Posterior cingulate gyrus (tissue), 11 donors: ENCODE measurements at places on chromosomes 5 and 9.
A peak's percentile ranks its signal among the peaks of the same experiment; 100 is the strongest.

GRCh38 chr9:92004045-92004392 lies 54.0 kb upstream of the ROR2 start:
- no peak for DNase-seq

DNA sequence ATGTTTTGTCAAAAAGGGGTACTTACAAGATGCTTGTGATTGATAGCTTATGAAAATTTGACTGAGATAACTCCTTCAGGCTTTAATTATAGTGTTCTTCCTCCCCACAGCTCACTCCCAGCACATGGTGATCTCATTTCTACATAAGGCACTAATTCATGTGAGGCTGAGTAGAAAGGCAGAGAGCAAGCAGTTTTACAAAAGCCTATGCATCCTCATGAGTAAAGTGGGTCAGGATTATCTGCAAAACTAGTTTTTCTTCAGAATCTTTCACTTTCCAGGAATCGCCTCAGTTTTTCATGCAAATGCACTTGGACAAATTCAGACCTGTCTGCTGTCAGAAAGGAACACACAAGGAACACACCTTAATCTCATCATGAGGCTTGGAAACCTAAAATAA lies 92.1 kb upstream of the FBN2 start:
- no peak for DNase-seq

DNA sequence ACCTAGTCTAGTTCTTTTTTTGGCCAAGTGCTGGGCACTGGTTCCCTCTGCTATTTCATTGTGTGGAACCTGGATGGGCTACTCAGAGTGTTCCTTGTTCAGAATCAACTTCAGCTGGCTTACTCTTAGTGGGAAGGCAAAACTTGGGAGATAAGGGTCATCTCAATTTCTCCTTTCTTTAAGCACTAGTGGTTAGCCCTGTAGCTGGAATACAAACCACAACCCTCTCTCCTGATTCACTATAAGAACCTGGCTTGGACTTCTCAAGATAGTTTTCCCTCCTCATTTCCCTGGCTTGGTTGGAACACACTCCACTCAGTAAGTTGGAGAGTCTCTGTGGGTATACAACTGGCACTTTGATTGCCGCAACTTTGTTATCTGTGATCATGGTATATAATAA lies 35.1 kb downstream of the GRIA1 start:
- no peak for DNase-seq

GRCh38 chr9:82031538-82032280 lies 43.1 kb downstream of the SPATA31D1 start:
- DNase-seq = peak; percentile 28

DNA sequence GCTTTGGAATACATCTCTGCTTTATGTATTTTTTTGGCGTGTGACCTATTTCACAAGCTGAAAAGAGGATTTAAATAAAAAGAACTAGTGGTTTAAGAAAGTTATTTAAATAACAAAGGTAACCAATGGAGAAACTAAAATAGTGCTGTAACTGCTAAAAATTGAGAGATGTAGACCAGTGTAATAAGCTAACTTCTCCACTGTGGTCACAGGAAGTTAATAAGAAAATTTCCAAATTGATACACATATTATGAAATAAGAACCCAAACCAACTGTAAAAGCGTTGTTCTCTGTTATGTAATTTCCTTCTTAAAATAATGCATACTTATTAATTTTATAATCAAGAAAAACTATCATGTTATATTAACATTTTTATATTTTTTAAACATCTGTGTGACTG lies 29.1 kb upstream of the ZFAND5 start:
- DNase-seq = no peak

- peak; percentile 95 for DNase-seq
Observed at GRCh38 chr9:83304686-83305085, 233.5 kb downstream of the FRMD3 start.

GRCh38 chr5:151094030-151094851 lies 13.4 kb upstream of the TNIP1 start:
- no peak for DNase-seq

- DNase-seq = peak; percentile 41
Observed at GRCh38 chr5:851076-851475, 290 bp upstream of the ZDHHC11 start.

DNA sequence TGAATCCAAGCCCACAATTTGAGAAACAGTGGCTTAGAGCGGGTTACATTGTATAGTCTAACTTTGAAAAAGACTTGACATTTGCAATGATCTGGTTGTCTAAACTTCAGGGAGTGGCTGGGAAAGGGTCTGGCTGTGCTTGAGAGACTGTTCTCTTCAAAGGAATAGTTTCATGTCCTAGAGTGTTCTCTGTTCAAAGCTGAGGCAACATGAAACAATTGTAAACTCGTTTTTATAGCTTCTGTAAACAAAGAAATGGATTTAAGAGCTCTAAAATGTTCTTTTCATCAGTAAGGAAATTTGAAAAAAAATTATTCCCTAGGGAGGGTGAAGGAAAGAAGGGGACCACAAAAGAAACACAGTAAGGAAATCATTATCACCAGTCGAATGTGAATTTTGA lies 41.6 kb downstream of the FOCAD start:
- DNase-seq = no peak

DNA sequence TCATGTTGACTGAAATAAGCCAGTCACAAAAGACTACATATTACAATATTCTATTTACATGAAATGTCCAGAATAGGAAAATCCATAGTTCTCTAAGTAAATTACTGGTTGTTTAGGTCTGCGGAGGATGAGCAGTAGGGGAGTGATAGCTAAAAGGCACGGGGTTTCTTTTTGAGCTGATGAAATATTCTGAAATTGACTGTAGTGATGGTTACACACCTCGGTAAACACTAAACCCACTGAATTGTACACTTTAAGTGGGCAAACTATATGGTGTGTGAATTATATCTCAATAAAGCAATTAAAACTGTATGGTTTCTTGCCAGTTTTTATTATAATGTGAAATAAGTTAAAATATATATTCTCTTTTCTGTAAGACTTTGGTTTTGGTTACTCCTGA lies 77.7 kb upstream of the TMED7 start:
- DNase-seq = no peak

- DNase-seq = no peak
Observed at GRCh38 chr5:62960781-62961180, 382.2 kb downstream of the LRRC70 start.

- DNase-seq = no peak
Observed at GRCh38 chr5:157941616-157942015, 82.7 kb upstream of the CLINT1 start.

GRCh38 chr5:116410336-116410890 lies 164.2 kb downstream of the SEMA6A start:
- DNase-seq = no peak

GRCh38 chr5:10674582-10674981 lies 86.5 kb downstream of the DAP start:
- no peak for DNase-seq

GRCh38 chr5:87579678-87580077 lies 166.9 kb upstream of the CCNH start:
- no peak for DNase-seq

GRCh38 chr9:117046666-117047327 lies 359.7 kb downstream of the TRIM32 start:
- no peak for DNase-seq

DNA sequence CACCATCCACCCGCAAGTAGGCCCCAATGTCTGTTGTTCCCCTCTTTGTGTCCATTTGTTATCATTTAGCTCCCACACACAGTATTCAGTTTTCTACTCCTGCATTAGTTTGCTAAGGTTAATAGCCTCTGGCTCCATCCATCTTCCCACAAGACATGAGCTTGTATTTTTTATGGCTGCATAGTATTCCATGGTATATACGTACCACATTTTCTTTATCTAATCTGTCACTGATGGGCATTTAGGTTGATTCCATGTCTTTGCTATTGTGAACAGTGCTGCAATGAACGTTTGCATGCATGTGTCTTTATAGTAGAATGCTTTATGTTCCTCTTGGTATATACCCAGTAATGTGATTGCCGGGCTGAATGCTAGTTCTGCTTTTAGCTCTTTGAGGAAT lies 150.4 kb downstream of the DCP2 start:
- DNase-seq = no peak

GRCh38 chr5:150746-151145 lies 40.5 kb upstream of the LRRC14B start:
- DNase-seq = no peak

DNA sequence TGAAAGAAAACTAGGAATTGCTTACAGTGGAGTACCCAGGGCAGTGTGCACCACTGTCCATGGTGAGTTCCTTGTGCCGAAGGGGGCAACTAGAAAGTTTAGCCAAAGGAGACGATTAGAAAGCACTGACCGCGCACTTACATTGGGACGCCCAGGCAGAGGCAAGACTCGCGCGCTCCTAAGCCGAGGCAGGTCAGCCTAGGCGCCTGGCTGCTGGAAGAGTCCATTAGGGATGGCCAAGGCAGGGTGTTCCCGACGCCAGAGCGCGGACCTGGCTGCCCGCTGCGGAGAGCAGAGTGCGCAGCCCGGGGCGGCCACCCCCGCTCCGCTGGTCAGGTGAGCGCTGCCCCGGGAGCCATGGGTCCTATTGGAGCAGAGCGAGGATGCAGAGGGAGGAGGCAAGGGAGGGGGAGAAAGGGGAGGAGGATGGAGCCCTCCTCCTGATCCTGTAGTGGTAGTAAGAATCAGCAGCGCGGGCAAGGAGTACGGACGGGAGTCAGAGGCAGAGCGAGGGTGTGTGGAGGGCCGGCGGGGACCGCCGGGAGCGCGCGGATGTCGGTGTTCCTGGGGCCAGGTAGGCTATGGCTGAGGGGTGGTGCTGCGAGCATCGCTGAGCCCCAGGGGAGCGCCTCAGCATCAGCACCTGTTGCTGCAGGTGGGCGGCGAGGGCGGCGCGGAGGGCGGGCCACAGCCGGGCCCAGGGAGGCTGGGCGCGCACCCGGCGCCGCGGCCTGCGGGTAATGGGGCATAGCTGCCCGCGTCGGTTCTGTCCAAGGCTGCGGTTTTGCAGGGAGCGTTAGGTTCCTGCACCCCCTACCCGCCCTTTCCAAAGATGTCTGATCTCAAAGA lies at the start of gene ADGRV1:
Gene ADGRV1 (plus strand): TSS at position 454 of the 849 bp plus-strand sequence. CDS start 99 bp downstream, at position 553.
- DNase-seq = peak; percentile 52

DNA sequence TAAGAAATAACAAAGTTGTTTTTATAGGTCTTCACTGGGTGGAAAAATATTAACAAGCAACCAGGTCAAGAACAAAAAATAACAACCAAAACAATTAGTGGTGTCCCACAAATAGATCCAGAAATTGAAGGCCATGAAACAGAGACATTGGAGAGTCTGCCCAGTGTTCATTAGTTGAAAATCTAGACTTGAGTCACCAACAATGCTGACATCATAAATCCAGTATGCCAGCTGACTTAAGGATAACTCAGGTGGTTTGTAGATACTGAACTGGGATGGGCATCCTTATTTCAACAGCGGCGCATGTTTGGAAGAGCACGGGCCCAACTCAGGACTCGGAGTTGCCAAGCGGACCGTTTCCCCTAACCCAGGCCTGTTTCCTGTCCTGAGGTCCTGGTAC lies 80.7 kb upstream of the TNFAIP8 start:
- no peak for DNase-seq

GRCh38 chr9:70588999-70589398 lies 174.5 kb upstream of the KLF9 start:
- DNase-seq = no peak

- DNase-seq = no peak
Observed at GRCh38 chr5:17813214-17813613, 179.0 kb downstream of the TAF11L14 start.

GRCh38 chr9:70413464-70413798 lies 1.0 kb downstream of the KLF9 start:
- peak; percentile 36 for DNase-seq

DNA sequence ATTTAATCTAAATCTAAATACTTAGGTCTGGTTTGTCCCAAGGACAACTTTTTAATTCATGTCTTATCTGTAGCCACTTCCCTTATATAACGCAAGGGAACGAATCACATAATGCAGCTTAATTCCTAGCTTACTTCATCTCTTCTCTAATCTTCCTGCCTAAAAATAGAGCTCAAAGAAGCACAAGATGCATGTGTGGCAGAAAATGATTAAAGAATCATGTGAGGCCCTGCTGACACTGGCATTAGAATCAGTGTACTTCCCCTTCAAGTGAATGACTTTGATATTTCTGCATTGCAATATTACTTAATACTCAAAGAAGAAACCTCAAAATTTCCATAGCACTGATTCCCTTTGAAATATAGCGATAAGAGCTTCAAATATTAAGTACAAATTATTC lies 317.9 kb upstream of the FTMT start:
- no peak for DNase-seq

DNA sequence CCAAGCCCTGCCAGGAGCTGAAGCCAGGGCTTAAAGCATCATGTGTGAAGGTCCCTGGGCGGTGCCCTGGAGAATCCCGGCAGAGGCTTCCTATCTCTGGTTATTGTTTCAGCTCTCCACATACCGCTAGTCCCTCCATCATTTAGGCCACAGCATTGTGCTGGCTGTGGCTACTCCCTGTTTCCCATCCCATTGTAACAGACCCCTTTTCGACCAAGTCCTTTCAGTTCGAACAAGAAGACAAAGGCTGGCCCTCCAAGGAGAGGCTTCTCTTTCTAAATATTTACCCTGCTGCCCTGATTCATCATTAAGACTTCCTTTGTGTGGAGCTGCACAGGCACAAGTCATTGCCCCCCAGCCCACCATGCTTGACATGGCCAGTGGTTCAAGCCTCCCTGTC lies 41.6 kb downstream of the NEUROG1 start:
- no peak for DNase-seq

DNA sequence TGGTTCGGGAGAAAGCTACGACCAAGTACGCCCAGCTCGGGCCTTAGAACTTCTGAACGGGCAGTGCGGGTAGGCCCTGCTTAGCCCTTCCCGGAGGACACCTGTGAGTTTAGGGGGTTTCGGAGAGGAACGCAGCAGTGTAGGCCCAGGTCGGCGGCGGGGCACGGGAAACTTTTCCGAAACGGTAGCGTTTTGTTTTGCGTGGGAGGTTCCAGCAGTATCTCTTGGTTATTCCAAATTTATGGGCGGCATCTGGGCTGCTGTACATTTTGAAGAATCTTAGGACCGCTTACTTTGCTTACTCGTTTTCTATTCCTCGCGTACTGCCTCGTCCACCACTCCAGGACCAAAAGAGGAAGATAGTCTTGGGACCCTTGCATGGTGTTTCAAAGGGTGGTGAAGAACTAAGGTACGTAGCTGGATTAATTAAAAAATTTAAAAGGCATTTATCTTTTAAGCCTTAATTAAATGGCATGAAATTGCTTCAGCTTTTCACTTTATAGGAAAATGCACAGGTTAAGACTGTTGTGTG lies 492 bp downstream of the TENT2 start:
- no peak for DNase-seq
